ENCODE measurements at places on chromosomes 3 and 15.

GRCh38 chr3:9238276-9238675 lies 11.2 kb downstream of the SRGAP3 start:
- DNase-seq, result no peak

DNA sequence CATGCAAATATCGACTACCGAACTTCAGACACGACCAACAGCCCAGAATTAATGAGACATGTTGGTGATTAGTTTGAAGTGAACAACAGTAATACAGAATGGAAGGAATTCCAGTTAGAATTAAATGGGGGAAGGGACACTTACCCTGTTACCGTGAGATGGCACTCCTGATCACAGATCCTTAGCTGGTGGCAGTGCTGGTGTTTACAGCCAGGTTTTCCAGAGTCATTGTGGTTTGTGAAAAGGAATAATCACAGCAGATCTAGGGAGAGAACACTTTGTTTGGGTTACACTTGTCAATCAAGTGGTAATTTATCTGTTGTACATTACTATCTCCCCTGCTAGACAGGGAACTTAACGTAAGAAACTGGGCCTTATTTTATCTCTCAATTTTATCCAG lies 217.4 kb downstream of the ADAMTS9 start:
- no peak for DNase-seq

DNA sequence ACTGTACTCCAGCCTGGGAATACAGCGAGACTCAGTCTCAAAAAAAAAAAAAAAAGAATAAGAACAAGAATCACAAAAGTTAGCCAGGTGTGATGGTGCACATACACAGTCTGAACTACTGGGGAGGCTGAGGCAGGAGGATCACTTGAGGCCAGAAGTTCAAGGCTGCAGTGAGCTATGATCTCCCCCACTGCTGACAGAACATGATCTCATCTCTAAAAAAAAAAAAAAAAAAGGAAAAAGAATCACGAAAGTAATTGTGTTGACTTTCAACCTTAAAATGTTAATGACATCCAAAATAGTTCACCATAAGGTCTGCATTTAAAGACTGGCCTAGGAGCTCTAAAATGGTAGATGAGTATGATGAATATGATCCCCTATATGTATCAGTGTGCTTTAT lies 68.0 kb upstream of the MAP4 start:
- no peak for DNase-seq

- no peak for DNase-seq
Observed at GRCh38 chr3:152209060-152209459, 59.7 kb upstream of the MBNL1 start.

GRCh38 chr3:144499001-144499930 lies 527.6 kb downstream of the DIPK2A start:
- DNase-seq, result no peak

GRCh38 chr15:40995656-40996055 lies 42.4 kb downstream of the CHAC1 start:
- DNase-seq, result no peak

DNA sequence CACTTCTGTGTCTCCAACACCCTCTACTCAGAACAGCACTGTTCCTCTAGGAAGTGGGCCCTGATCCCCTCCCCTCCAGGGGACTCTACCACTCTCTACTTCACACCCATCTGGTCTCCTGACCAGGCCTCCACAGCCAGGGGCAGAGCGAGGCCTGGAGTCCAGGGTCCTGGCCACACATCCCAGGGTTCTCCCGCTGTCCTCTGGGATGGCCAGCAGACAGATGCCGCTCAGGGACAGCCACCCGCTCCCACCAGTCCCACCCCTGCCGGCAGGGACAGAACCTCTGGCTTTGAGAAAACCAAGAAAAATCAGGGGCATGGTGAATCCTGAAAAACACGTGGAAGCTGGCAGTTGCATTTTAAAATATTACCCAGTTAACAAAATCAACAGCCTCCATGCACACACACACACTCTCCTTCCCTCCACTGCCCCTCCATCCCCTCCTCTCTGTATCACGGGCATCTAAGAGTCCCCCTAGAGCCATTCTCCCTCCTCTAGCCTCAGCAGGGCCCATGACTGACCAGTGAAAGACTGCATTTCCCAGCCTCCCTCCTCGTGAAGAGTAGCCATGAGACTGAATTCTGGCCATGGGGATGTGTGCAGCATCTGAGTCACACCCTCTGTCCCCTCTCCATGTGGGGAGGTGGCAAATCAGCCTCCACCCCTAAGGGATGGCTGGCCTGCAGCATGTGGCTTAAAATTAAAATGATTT lies 32.1 kb upstream of the IQSEC1 start:
- no peak for DNase-seq

All from stimulated activated CD4-positive, alpha-beta T cell treated with anti-CD3 and anti-CD28 coated beads, TNF-alpha, amount 100 ng/mL, for 24 hours (primary cell).